ENCODE measurements at places on chromosomes 3 and 15.
A peak's percentile ranks its signal among the peaks of the same experiment; 100 is the strongest.

DNA sequence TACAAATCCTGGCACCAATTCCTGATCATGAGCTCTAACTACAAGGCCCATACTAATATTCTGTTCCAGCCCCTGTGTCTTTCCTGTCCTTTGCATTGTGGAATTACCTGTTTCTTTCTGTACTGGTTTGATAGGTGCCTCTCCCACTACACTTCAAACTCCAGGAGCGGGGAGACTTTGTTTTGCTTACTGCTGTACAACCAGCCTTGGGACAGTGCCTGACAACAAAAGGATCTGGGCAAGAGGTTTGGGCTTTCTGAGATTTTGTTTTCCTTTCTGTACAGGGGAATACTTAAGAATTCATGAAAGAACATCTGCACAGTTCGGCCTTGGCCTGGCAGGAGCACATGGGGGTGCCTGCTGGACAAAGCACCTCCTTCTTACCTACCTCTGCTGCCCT is 45.1 kb downstream of the ZDHHC3 start:
- no peak for DNase-seq

- DNase-seq = no peak
These were observed 4.2 kb downstream of the CCRL2 start for GRCh38 chr3:46411271-46411670.

GRCh38 chr3:55198554-55198953 is 270.7 kb upstream of the LRTM1 start:
- no peak for DNase-seq

- DNase-seq = peak; percentile 14
These were observed 43.2 kb upstream of the CMSS1 start for GRCh38 chr3:99774467-99774866.

GRCh38 chr3:3089017-3089416 is 21.2 kb downstream of the IL5RA start:
- DNase-seq = no peak

DNA sequence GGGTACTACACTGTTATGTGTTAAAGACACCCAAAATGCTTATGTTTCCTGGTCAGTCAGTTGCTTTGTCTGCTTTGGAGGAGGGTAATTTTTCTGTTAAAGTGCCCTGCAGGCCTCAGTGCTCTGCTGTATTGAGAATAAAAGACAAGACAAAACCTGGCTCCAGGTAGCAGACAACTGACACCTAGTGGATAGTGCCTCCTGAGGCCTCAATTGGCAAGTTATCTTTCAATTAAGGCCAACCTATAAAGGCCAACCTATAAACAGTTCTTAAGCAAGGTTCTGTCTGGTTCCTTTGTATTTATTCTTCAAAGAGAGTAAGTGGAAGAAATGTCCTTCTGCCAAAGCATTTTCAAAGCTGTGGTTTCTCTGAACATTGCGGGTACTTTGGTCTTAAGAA is 773.8 kb downstream of the MECOM start:
- no peak for DNase-seq
